ENCODE measurements at places on chromosomes 3 and 15. TPM values are rescaled to one million over a fixed set of nuclear protein-coding genes. Genes with fewer than 3 reads are reported as not detected.

DNA sequence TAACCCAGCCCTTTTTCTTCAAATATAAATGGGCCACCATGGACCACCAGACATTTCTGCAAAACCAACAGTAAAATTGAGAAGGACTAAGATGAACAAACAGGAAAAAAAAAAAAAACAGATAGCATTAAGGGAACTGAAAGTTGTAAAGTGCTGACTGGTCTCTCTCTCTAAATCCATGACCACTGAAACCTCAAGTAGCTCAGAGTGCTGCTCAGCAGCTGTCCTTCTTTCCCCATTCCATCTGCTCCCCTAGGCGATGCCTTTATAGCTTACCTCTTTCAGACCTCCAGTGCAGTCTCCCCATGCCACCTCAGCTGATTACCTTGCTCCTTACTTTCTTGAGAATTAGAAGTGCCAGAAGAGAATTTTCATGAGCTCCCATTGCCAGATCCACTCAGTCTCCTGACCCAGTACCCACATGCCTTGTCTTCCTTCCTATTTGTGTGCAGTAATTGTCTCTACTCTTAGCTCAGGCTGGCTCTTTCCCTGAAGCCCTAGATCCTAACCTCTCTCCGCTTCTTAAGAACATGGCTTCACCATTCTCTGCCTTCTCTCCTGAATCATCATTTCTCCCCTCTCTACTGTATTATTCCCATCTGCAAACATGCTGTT is 23.9 kb upstream of the XIRP1 start:
- no peak for DNase-seq

GRCh38 chr15:83612226-83612625 is 41.7 kb upstream of the ADAMTSL3 start:
- no peak for DNase-seq

GRCh38 chr15:50107591-50108408 is 11.2 kb downstream of the ATP8B4 start:
- DNase-seq = no peak

DNA sequence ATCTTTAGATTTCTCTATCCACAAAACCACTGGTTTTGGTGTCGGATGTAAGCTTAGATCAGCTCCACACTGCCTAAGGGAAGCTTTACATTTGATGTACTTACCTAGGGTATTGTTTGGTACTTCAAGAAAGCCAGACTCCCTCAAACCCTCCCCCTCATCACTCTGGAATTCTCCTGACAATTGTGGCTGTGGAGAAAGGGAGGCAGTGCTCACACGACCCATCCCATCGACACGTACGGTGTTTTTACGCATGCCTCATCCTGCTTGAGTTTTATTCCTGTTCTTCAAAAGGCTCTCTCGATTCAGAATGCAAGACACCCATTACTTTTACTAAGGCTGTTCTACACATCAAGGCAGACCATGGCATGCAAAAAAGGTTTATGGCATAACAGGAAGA is 67.3 kb upstream of the ONECUT1 start:
- DNase-seq = no peak

DNA sequence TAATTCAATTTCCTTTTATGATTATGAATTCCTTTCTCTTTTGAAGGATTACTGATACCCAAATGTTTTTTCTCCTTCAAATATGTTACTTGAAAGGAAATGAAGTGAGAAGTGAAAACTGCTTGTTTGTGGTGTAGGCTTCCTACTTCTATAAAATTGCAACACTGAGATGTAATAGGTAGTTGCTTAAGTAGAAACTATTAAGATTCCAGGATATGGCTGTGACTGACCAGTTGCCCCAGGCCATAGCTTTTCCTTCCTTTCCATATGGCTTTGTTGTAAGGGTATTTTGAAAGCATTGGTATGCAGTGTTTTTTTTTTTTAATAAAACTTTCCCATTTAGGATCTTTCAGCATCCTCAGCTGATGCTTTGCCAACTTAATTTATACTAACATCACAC is 28.5 kb downstream of the DNAJC13 start:
- no peak for DNase-seq

- DNase-seq = no peak
Measured at GRCh38 chr15:71142780-71143179, 27.5 kb downstream of the THSD4 start.

GRCh38 chr3:24687671-24688070 is 193.0 kb upstream of the THRB start:
- DNase-seq = no peak

GRCh38 chr3:171116365-171116764 is 89.8 kb upstream of the SLC2A2 start:
- no peak for DNase-seq

GRCh38 chr3:101667331-101667730 is 9.6 kb downstream of the ZBTB11 start:
- DNase-seq = no peak

GRCh38 chr3:42790714-42791229 is 13.5 kb downstream of the HIGD1A start:
- no peak for DNase-seq

GRCh38 chr3:107920538-107920937 is 170.3 kb downstream of the CD47 start:
- DNase-seq = no peak

DNA sequence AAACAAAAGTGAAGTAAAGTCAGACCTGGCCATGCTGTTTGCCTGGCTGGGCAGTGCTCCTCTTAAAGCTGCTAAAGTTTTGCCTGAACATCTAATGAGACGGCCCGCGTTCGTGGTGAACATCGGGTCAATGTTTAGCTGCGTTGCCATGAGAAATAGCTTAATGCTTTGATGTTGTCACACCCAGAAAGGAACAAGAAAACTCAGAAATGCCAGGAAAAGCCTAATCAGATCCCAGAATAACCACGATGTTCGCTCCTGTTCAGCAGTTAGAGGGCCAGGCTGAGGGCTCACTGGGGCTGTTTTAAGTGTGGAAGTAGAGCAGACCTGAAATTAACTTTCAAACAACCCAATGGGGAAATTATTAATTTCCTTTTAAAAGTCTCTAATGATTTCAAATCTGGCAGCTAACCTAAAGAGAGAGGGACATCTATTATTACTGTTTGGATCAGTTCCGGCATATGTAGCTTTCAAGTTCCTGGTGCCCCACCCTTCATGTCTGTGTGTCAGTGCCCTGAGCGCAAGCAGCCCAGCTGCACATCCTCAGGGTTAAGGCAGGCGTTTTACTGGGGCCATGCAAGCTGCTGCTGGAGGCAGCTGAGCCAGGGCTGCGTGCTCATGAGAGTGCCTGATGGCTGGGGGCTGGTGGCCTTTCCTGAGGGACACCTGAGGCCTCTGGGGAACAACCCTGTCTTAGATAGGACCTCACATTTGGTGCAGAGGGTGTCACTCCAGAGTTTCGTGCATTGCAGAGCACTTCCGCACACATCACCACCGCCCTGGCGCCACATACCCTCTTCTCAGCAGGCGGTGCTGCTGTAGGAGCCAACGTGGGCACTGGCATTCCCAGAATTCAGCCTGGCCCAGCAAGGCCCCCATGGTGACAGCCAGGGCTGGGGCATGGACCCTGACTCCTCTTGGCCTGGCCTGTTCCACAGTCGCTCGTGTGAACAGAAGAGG is 76.6 kb downstream of the LRRK1 start:
- no peak for DNase-seq

DNA sequence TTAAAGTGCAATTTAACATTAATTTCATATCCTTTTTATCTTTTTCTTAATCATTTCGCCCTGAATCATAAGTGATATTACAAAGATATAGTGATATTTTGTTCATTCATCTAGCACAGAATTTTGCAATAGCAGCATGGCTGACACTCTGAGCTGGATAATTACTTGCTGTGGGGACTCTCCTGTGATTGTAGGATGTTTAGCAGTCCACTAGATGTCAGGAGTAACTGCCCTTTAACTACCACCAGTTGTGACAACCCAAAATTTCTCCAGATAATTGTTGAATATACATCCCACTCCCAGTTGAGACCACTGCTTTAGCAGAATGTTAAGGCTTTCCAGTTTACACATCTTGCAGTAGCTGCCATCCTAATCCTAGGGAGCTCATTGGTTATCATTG is 196.8 kb upstream of the MBNL1 start:
- peak; percentile 26 for DNase-seq

- DNase-seq = peak; percentile 96
Measured at GRCh38 chr3:122921791-122922651, 105.5 kb downstream of the SEMA5B start.

The FAM107A gene
- total RNA-seq = 0.07 TPM

The RGMA gene
- total RNA-seq = 34.3 TPM

The STAC gene
- 5.2 TPM for total RNA-seq

The SLC24A5 gene
- 0.11 TPM for total RNA-seq

The HERC2 gene
- total RNA-seq = 33.2 TPM

The KLHDC8B gene
- 27.7 TPM for total RNA-seq

The LRRK1 gene
- 3.3 TPM for total RNA-seq

The ECE2 gene
- not detected for total RNA-seq

The PLXNB1 gene
- 46.5 TPM for total RNA-seq

The CKMT1B gene
- total RNA-seq = 24.2 TPM
